CD4-positive, CD25-positive, alpha-beta regulatory T cell (primary cell): ENCODE measurements at places on chromosomes 2 and 18. TPM values are rescaled to one million over a fixed set of nuclear protein-coding genes. Genes with fewer than 3 reads are reported as not detected.

The CNDP1 gene
- 0.15 TPM for total RNA-seq

The REG3G gene
- not detected for total RNA-seq

The PECR gene
- total RNA-seq = 28.0 TPM

The RAB6C gene
- total RNA-seq = not detected

The GALNT13 gene
- not detected for total RNA-seq

The DSC2 gene
- not detected for total RNA-seq

The SERPINB5 gene
- not detected for total RNA-seq

The MSH6 gene
- total RNA-seq = 36.8 TPM

The KANSL1L gene
- 7.3 TPM for total RNA-seq

The IL36RN gene
- total RNA-seq = not detected

DNA sequence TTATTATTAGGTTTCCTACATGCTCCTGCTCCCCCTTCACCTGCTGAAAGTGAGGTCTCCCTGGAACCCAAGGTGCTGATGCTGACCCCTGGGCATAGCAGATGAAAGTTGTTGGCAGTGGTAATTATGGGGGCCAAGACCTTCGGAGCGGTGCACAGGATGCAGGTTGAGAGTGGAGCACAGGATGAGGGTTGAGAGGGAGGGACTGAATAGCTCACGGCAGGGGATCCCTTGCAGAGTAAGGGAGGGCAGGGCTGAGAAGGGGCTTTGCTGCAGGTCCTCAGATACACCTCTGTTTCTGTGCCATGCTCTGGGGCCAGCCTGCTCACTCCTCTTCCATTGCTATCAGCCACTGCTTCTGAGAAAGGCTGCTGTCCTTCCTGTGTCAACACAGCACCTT, 163.3 kb downstream of the FHOD3 start:
- H3K27me3 ChIP-seq = no peaks in the 10 kb centered on the region
- no peak overlapping the region for H3K27ac ChIP-seq
- H3K4me3 ChIP-seq = no peak overlapping the region
- H3K36me3 ChIP-seq = no peaks in the 10 kb centered on the region
- DNase-seq = no peak
- no peaks in the 10 kb centered on the region for H3K4me1 ChIP-seq

- no peaks in the 10 kb centered on the region for H3K36me3 ChIP-seq
- H3K27ac ChIP-seq = no peak overlapping the region
- no peaks in the 10 kb centered on the region for H3K4me1 ChIP-seq
- DNase-seq = no peak
- H3K27me3 ChIP-seq = peaks cover 8% of the 10 kb centered on the region
These were observed 273 bp upstream of the NXPH2 start for GRCh38 chr2:138780446-138780880.

- DNase-seq = no peak
- no peak overlapping the region for H3K27ac ChIP-seq
- H3K4me1 ChIP-seq = peaks cover 11% of the 10 kb centered on the region
- peaks cover 6% of the 10 kb centered on the region for H3K36me3 ChIP-seq
These were observed 2.7 kb downstream of the CHAC2 start for GRCh38 chr2:53770264-53770663.

- no peaks in the 10 kb centered on the region for H3K36me3 ChIP-seq
- no peaks in the 10 kb centered on the region for H3K4me1 ChIP-seq
- no peak for DNase-seq
- H3K27me3 ChIP-seq = no peaks in the 10 kb centered on the region
- no peak overlapping the region for H3K27ac ChIP-seq
- H3K4me3 ChIP-seq = no peak overlapping the region
These were observed 34.9 kb downstream of the NTSR2 start for GRCh38 chr2:11635141-11635540.

- no peaks in the 10 kb centered on the region for H3K4me1 ChIP-seq
- no peak overlapping the region for H3K4me3 ChIP-seq
- H3K36me3 ChIP-seq = no peaks in the 10 kb centered on the region
- no peak overlapping the region for H3K27ac ChIP-seq
These were observed 133.7 kb upstream of the MEIS1 start for GRCh38 chr2:66301022-66301766.

GRCh38 chr2:47265158-47265557, 110.0 kb upstream of the STPG4 start:
- DNase-seq = no peak
- H3K27me3 ChIP-seq = no peaks in the 10 kb centered on the region
- H3K27ac ChIP-seq = no peak overlapping the region
- no peak overlapping the region for H3K4me3 ChIP-seq
- H3K36me3 ChIP-seq = no peaks in the 10 kb centered on the region

- no peaks in the 10 kb centered on the region for H3K4me1 ChIP-seq
- H3K27me3 ChIP-seq = no peaks in the 10 kb centered on the region
- peaks cover 33% of the 10 kb centered on the region for H3K36me3 ChIP-seq
- H3K4me3 ChIP-seq = no peak overlapping the region
- no peak for DNase-seq
These were observed 24.5 kb downstream of the RTTN start for GRCh38 chr18:70181015-70181414.

- no peaks in the 10 kb centered on the region for H3K36me3 ChIP-seq
- H3K4me1 ChIP-seq = peaks cover 20% of the 10 kb centered on the region
- H3K4me3 ChIP-seq = no peak overlapping the region
These were observed 11.3 kb upstream of the SPATA3 start for GRCh38 chr2:230984393-230985220.

DNA sequence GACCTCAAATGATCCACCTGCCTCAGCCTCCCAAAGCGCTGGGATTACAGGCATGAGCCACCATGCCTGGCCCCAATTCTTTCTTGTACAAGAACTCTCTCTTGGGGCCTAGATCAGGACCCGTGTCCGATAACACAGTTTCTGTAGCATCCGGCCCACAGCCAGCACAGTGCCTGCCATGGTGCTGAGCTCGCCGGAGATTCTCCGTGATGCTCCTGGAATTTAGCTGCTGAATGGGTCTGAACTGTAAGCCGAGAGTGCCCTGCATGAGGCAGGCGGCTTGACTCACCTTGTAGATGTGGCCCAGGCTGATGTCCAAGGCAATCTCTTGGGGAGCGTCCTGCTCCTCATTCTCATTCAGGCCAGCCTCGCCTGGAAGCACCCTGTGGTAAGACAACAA, 53.3 kb upstream of the SEMA4C start:
- H3K36me3 ChIP-seq = no peaks in the 10 kb centered on the region
- no peak for DNase-seq
- no peaks in the 10 kb centered on the region for H3K27me3 ChIP-seq
- H3K4me3 ChIP-seq = no peak overlapping the region

GRCh38 chr2:170486730-170487129, 228.4 kb upstream of the SP5 start:
- no peak overlapping the region for H3K27ac ChIP-seq
- no peak overlapping the region for H3K4me3 ChIP-seq
- no peak for DNase-seq

DNA sequence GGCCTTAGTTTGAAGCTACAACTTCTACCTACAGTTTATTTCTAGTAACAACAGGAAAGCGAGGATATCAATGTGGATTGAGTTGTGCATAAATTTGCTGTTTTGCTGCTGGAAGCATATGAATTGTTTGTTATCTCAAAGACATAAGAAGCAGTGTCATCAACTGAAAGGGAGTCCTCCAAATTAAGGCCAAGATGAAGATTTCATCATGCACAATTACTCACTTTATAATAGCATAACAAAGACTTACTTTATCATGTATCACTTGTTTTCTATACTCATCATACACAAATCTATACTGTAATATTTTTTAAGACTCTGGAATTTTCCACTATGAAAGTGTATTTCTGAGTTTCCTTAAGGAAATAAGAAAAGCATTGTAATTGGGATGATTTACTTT, 136.1 kb upstream of the FANCL start:
- H3K27me3 ChIP-seq = no peaks in the 10 kb centered on the region
- H3K27ac ChIP-seq = no peak overlapping the region
- DNase-seq = no peak
- no peaks in the 10 kb centered on the region for H3K36me3 ChIP-seq
- H3K4me3 ChIP-seq = no peak overlapping the region

- DNase-seq = no peak
- H3K36me3 ChIP-seq = no peaks in the 10 kb centered on the region
- no peaks in the 10 kb centered on the region for H3K27me3 ChIP-seq
These were observed 238.2 kb upstream of the SOX11 start for GRCh38 chr2:5454051-5454390.

GRCh38 chr2:205047273-205047839, 502.1 kb downstream of the PARD3B start:
- H3K4me1 ChIP-seq = no peaks in the 10 kb centered on the region
- no peak for DNase-seq
- peaks cover 3% of the 10 kb centered on the region for H3K36me3 ChIP-seq
- H3K27ac ChIP-seq = no peak overlapping the region
- peaks cover 5% of the 10 kb centered on the region for H3K27me3 ChIP-seq
- H3K4me3 ChIP-seq = no peak overlapping the region

DNA sequence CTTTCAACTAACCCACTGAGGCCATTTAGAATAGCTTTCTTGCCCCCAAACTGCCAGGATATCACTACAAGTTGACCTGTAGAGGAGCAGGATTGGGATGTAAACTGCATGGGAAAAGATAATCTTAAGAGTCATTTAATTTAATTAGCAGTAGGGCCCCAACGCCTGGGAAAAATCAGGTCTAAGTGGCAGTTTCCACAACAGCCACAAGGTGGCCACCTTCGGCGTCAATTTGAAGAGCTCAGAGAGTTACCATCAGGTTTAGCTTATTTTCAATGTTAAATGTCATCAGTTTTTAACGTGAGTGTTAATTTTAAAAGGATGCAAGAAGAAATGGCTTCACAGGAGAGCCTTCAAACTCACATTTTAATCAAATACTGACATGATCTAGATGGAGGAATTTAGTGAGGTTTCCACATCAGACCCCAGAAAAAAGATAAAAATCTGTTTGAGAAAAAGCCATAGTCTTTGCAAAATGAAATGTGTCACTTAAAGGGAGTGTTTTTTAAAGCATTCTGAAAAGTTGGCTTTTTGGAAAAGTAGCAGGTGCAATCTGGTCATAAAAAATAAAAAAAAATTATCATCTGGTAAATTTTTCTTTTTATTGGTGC, 77.3 kb upstream of the UPP2 start:
- H3K4me1 ChIP-seq = no peaks in the 10 kb centered on the region
- no peak overlapping the region for H3K4me3 ChIP-seq

DNA sequence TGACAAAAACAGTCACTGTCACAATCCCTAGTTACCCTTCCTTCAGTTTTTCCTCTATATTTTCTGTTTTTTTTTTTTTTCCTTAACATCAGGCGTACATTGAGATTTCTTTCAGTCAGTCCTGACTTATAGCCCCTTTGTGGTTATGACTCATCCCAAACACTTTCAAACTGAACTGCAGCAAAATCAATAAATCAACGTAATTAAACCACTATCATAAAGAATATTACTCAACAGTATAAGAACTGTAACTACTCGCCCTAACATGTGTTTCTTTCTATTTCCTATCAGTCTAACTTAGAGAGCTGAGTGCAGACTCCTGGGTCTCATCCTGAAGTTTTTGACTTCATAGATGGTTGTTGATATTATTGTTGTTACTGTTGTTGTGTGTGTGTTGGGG, 523.5 kb downstream of the LRRTM4 start:
- no peak overlapping the region for H3K4me3 ChIP-seq
- no peak for DNase-seq
- H3K27ac ChIP-seq = no peak overlapping the region

DNA sequence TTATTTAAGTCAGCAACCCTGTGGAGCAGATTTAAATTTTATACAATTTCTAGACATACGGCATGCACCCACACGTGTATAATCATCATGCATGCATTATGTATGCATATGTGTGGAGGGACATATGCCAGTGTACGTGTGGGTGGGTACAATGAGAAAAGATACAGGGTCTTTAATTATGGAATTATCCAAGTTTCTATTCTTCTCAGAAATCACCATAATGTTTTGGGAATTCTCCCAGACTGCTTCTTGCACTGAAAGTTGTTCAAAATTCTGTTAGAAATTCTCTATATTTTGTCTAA, 63.9 kb upstream of the TMEM18 start:
- no peak for DNase-seq
- no peak overlapping the region for H3K4me3 ChIP-seq
- H3K27me3 ChIP-seq = peaks cover 7% of the 10 kb centered on the region
- no peak overlapping the region for H3K27ac ChIP-seq
- peaks cover 9% of the 10 kb centered on the region for H3K4me1 ChIP-seq

DNA sequence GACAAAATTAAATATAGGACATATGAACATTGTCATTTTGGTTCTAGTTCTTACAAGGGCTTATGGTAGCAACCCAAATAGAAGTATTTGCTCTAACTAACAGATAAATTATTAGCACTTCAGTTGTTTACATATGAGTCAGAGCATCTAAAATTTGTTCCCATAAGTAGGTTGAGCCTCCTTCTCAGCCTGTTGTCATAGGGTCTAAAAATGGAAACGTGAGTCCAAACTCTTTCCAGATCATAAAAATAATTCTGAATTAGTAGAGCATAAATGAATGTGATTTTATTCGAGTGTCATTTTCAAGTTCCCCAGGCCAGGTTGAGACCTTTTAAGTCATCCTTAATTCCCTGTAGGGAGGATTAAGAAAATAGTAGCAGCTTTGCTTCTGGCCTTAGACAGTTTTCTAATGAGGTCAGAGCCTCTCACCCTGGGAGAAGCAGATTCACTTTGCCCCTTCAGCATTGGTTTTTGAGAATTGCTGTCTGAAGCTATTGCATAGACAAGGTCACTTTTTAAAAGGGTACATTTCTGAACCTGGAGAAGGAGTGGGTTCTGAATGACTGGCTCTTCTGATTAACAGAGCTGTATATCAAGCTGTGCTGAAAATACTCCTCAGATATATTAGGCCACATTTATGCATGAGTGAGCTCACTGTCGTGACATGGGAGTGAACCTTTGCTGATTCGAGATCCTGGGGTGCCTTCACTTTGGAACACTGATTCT, 164.3 kb downstream of the NEDD4L start:
- no peaks in the 10 kb centered on the region for H3K27me3 ChIP-seq
- H3K4me3 ChIP-seq = no peak overlapping the region
- H3K4me1 ChIP-seq = no peaks in the 10 kb centered on the region
- no peak for DNase-seq
- no peak overlapping the region for H3K27ac ChIP-seq
- no peaks in the 10 kb centered on the region for H3K36me3 ChIP-seq

GRCh38 chr2:6556755-6557154, 309.0 kb downstream of the CMPK2 start:
- no peaks in the 10 kb centered on the region for H3K4me1 ChIP-seq
- no peak for DNase-seq
- no peak overlapping the region for H3K27ac ChIP-seq
- H3K36me3 ChIP-seq = no peaks in the 10 kb centered on the region
- no peak overlapping the region for H3K4me3 ChIP-seq
- H3K27me3 ChIP-seq = no peaks in the 10 kb centered on the region

DNA sequence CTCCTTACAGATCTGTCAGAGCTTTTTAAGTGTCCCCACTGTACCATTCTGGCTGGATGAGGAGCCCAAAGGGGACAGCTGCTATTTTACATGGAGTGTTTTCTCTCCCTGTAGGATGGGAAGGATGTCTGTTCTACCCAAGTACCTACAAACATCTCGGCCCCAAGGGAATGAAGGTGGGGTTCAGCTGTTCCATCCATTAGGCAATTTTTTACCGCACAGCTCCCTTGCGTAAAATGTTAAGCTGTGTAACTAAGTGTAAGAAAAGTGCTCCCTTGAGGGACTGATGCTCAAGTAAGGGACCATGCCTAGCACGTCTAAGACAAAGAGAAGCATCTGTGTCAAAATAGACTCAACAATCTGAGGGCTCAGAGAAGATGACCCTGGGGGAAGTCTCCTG, 180.3 kb downstream of the MYO5B start:
- no peak overlapping the region for H3K4me3 ChIP-seq
- H3K4me1 ChIP-seq = no peaks in the 10 kb centered on the region
- no peak overlapping the region for H3K27ac ChIP-seq
- peaks cover 2% of the 10 kb centered on the region for H3K27me3 ChIP-seq
- H3K36me3 ChIP-seq = no peaks in the 10 kb centered on the region

GRCh38 chr18:64185987-64186386, 37.1 kb upstream of the LINC00305 start:
- H3K4me3 ChIP-seq = no peak overlapping the region
- no peak for DNase-seq
- H3K4me1 ChIP-seq = no peaks in the 10 kb centered on the region
